ENCODE measurements at places on chromosomes 3 and 15.

DNA sequence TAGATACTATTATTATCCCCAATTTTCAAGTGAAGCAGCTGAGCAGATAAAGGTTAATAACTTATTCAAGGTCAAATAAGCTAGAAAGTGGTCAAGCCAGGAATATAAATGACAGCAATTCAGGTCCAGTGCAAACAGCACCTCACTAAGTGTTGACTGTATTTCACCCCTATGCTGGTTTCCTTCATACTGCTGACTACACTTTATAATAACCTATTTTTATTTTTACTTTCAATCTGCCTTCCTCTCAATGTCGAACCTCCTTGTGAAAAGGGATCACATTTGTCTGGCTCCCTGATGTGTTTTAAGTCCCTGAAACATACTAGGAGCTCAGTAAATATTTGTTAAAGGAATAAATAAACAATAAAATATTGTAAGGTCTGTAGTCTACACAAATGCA lies 146.1 kb downstream of the NAALADL2 start:
- DNase-seq = no peak

DNA sequence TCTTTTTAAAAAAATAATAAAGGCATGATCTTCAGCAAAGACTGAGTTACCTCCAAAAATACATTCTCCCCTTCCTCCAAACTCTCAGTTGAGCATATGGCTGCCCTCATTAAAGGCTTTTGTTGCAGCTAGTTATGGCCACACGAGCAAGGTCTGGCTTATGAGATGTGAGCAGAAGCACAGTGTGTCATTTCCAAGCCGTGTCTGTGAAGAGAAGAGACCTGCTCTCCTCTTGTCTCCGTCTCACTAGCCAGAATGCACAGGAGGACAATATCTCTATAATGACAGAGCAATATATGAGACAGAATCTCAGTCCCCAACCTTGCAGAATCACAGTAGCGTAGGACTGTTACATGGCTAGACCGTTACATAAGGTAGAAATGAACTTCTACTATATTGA lies 152.3 kb downstream of the MAGI1 start:
- no peak for DNase-seq

DNA sequence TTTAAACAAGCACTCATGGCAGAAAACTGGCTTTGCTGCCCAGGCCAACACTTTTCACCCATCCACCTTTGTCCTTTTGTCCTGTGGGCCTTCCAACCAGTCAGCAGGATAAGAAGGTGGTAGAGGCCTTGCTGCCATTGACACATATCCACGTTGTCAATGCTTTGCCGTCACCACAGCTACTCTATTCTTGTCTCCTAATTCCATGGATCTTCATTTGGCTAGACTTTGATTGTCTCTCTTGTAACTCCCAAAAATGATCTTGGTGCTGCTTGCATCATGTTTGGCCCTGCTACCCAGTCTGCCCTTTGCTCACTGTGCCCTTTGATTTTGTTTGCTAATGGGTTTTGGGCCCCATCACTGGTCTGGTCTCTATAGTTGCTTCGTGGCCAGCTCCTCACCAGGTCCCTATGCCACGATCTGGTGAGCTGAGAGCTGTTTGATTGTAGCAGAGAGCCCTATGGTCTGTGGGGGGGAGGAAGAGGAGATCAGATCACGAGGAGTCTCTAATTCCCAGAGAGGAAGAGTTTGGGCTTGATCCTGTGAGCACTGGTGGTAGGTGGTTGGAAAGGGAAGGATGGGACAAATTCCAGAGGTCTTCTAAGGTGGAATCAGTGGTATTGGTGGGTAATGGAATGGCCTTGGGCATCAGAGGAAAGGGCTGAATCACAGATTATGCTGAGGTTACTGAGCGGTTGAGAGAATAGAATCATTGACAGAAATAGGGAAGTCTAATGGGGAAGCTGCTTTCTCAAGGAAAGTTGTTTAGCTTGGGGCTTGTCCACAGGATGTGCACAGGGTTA lies 40.3 kb downstream of the ABHD2 start:
- no peak for DNase-seq

GRCh38 chr3:190000861-190001196 lies 119.9 kb downstream of the P3H2 start:
- no peak for DNase-seq

- no peak for DNase-seq
Measured at GRCh38 chr3:150746791-150747590, 16.0 kb downstream of the SIAH2 start.

- no peak for DNase-seq
Measured at GRCh38 chr15:87268675-87269074, 987.9 kb downstream of the NTRK3 start.

- DNase-seq = no peak
Measured at GRCh38 chr3:135995766-135996165, 30.2 kb downstream of the PPP2R3A start.

DNA sequence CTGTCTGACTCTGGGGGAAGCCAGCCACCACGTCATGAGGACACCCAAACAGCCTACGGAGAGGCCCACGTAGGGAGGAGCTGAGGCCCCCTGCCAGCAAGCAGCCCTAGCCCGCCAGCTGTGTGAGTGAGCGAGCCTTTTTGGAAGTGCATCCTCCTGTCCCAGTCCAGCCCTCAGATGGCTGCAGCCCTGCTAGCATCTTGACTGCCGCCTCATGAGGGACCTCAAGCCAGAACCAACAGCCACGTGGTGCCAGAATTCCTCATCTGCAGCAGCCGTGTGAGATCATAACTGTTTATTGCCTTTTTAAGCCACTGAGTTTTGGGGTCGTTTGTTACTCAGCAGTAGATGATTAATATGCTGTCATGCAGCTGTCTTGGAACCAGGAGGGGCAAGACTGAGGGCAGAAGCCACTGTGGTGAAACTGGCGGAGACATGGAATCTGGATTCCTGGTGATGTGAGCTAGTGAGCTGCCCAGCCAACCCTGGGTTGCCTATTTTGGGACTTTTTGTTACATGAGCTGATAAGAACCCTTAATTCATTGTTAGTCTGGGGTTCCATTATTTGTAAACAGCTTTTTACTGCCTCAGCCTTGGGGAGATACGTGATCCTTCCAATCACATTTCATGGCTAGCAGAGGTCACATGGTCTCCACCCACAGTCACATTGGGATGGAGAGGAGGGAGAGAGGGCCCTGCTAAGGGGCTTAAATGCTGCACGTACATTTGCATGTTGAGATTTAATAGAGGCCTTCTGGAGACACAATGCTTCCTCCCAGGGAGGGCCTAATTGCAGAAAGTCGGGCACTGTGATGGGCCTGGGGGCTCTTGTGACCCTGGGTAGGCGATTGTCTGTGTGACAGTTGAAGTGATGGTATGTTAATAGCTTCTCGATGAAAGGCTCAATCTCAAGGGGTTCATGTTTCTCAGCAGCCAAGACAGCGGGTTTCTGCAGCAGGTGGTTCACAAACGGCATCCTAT lies 73.8 kb downstream of the RPLP1 start:
- DNase-seq = no peak

DNA sequence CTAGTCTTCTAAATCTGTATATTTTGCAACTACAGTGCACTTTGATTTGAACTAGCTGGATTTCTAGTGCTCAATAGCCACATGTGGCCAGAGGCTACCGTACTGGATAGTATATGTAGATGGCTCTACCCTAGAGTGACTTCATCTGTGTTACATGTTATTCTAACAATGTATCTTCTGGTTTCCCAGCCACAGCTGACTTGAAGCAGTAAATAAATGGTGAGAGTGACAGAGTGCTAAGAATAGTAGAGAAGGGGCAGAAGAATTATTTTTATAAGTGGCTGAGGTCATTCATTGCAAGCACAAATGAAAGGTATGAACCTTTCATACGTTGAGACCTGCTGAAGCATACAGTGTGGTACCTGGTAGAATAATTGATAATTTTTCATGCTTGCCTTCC lies 30.9 kb downstream of the KAT2B start:
- DNase-seq = no peak

GRCh38 chr3:99901200-99901926 lies 83.7 kb downstream of the CMSS1 start:
- peak; percentile 95 for DNase-seq

GRCh38 chr3:14780927-14781507 lies 37.7 kb upstream of the FGD5 start:
- DNase-seq = no peak

DNA sequence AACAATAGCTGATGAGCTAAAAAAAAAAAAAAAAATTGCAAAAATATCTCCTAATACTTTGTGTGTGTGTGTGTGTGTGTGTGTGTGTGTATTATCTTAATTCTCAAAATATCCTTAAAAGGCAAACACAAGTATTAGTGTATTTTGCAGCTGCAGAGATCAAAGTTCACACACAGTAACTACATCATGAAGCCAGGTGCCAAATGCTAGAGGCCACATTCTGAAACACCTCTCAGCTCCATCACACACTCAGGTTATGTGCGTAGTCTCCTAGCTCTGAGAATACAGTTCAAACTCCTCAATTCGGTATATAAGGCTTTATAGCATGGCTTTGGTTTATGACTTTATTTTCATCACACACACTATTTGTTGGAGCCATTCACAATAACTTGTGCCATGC lies 33.5 kb upstream of the PPARG start:
- DNase-seq = no peak

- no peak for DNase-seq
Measured at GRCh38 chr3:171222995-171223394, 196.5 kb upstream of the SLC2A2 start.

GRCh38 chr15:22827125-22827524 lies 11.3 kb upstream of the NIPA2 start:
- no peak for DNase-seq

DNA sequence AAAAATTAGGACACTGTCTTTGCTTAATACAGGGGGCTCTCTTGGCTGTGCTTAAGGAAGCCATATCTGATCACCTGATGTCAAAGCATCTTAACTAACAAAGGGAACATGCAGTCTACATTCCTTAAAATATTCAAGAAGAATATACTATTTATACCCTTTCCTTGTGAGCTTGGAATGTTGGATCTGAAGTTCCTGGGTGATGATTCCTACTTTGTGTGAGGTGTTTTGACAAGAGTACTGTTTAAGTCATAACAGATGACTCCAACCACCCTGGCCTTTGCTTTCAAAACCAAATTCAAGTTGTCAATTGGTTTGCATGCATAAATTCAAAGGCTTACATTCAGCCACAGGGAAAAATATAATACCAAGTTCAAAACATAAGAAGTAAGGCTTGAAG lies 862.7 kb upstream of the SEMA6D start:
- no peak for DNase-seq

DNA sequence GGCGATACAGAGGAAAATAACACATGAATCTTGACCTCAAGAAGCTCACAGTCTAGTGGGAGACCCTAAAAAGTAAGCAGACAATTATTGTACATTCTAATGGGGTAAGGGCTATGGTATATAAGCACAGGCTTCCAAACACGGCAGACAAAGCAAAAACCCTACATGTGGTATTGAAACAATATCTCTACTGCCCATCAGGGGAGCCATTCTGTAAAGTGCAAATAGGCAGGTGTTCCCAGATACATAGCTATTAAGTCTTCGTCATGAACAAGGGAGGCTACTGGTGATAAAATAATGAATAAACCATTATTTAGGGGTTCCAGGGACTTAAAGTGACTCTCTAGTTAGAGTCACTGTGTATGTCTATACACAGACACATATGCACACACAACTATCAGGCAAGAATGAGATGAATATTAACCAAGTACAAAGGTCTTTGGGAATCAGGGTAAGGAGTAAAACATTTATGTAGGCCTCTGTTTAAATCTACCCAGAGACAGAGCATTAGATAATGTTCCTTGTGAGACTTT lies 38.7 kb upstream of the ASB14 start:
- DNase-seq = no peak

DNA sequence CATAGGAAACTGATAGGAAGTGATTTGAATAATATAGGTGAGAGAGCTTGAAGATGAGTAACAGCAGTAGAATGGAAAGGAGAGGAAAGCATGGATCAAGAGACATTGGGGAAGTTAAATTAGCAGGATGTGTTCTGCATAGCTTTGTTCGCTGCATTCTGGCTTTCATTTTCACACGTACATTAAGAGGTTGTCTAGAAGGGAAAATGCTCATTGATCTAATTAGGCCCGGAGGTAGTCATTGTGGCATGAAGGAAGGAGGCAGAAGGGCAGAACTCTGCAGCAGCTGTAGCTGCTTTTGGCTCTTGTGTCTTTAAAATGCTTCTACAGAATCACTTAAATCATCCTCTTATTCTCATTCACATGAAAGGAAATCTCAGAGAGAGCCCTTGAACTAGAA lies 40.3 kb downstream of the KCNAB1 start:
- DNase-seq = no peak

DNA sequence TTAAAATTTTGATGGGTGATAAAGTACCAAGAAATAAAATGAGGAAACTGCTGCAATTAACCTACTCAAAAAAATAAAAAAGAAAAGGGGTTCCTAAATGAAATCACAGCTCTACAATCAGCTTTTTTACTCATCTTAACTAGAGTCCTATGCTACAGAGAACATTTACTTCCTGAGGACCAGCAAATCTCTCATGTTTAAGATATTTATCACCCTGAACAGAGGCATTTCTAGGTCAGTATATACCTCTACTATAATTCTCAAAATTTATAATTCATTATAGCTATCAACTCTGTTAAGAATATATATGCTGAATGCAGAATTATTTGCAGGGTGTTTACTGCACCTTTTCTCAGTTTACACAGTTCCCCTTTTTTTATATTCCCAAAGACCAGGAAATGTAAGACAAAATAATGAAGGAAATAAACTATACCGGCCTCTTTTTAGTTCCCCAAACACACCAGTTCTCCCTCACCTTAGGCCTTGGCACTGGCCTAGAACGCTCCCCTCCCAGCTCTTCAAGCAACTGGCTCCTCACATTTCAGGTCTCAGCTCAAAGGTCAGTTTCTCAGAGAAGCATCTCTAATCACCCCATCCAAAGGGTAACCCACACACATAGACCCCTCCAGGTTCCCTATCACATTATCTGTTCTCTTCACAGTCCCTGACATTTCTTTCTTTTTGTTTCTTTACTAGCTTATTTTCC lies 71.1 kb downstream of the LRRFIP2 start:
- no peak for DNase-seq

GRCh38 chr15:74322558-74323180 lies 44.8 kb downstream of the CYP11A1 start:
- no peak for DNase-seq

DNA sequence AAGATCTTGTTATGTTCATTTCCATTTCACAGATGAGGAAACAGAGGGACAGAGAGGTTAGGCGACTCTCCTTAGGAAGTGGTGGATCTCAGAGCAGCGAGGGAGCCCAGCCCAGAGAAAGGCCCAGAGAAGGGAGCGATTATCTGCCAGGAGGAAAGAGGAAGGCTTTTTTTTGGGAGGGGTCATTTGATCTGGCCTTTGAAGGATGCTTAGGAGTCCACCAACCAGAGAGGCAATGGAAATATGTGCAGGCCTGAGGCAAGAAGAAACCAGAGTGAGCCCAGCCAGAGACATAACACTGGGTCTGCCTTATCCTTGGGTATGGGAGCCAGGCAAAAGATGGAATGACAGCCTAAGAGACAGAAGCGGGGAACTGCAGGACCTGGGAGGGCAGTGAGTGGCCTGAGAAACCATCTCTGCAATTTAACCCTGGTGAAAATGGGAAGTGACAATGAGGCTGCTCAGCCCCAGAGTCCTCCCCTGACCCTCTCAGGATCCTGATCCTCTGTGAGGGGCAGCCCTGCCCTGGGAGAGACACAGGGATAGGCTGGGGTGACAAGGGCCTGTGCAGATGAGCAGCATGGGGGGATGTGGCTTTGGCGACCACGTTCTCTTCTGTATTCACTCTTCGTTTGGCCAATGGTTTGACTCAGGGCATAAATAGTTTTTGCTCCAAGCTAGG lies 163.2 kb downstream of the WNT7A start:
- no peak for DNase-seq
